Activated CD8-positive, alpha-beta memory T cell treated with anti-CD3 and anti-CD28 coated beads for 24 hours (primary cell): ENCODE measurements at places on chromosomes 2 and 18.

DNA sequence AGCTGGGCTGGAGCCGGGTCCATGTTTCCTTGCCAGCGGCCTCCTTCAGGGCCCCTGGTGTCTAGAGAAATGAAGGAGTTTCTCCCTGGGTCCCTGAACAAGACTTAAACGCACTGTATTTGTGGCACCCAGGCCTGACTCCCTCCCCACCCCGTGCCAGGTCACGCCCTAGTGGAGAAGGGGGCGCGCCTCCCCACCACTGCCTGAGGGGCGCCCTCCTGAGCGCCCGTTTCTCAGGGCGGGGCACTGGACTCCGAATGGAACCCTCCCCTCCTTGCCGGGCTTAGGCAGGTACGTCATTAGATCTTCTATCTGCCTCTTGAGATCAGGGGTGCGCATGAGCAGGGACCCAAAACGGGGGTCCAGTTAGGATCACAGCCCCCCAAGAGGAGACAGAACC, 16.3 kb downstream of the ODC1 start:
- no peak for DNase-seq

DNA sequence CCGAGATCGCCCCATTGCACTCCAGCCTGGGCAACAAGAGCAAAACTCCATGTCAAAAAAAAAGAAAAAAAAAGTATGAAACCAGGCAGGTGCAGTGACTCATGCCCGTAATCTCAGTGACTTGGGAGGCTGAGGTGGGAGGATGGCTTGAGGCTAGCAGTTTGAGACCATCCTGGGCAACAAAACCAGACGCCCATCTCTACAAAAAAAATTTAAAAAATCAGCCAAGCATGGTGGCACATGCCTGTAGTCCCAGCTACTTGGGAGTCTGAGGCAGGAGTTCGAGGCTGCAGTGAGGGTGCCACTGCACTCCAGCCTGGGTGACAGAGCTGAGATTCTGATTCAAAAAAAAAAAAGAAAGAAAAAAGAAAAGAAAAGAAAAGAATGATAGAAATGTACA, 277.8 kb downstream of the MYCN start:
- no peak for DNase-seq

DNA sequence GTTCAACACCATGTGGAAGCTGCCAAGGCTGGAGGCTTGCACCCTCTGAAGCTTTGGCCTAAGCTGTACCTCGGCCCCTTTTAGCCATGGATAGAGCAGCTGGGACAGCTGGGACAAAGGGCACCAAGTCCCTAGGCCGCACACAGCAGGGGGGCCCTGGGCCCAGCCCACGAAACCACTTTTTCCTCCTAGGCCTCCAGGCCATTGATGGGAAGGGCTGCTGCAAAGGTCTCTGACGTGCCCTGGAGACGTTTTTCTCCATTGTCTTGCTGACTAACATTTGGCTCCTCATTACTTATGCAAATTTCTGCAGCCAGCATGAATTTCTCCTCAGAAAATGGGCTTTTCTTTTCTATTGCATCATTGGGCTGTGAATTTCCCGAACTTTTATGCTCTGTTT, 13.7 kb downstream of the RAPGEF4 start:
- no peak for DNase-seq

DNA sequence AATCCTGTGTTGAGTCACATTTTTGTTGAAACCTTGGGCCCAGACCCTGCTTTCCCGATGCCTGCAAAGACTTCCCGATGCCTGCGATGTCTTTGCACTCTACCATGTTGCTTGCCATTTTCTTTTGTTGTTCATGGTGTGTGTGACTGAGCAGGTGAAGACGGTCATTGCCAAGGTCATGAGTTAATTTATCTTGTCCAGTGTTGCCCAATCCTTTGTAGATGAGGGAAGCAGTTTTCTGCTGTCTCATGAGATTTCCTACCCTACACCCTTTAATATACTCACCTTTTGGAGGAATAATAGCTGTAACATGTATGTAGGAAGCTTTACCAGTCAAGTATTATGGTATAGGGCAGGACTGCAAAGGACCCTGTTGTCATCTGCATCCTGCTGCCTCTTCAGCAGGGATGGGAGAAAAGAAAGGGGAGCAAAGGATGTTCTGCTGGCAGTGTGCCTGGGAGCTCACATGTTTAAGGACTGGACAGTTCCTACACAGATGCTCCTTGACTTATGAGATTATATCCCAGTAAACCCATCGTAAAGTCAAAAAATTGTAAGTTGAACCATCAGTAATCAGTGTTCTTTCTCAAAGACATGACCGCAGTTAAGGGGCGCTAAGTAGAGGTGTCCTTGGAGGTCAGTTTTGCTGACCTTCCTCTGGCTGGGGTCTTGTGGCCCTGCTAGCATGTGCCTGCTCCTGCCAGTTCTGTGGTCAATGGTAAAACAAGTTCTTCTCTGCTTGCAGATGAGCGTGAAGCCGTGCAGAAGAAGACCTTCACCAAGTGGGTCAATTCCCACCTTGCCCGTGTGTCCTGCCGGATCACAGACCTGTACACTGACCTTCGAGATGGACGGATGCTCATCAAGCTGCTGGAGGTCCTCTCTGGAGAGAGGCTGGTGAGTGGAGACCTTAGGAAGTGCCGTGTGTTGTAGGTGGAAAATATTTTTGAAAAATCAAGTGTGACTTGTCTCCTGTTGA, 124.8 kb upstream of the EML6 start:
- DNase-seq, result no peak

DNA sequence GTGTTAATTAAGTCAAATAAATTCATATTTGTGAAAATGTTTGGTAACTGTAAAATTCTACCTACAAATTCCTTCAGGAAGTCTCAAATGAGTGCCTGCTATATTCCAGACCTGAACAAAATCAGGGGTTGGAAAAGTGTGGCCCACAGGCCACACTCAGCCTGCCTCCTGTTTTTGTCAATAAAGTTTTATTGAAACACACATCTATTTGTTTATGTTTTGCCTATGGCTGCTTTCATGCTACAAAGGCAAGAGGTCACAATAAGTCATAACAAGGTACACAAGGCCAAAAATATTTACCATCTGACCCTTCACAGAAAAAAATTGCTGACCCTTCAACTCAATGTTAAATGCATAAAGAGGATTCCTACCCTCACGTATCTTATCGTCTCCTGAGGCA, 581.7 kb downstream of the ARHGAP15 start:
- no peak for DNase-seq

DNA sequence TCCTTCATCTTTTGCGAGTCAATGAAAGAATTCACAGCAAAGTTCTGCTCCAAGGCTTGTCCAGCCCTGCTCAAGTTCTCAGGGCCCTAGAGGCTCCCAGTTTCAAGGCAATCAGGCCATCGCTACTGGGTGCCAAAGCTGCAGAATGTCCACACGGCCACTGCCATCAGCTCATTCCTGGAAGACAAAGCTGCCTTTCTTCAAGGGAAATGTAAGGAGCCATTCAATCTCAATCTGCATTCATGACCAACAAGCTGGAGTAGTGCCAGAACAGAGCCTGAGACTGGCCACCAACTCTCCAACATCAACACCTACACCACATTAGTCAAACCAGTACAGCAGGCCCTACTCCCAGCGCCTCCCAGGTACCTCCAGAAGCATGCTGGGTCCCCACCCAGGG, 202.2 kb downstream of the TCF4 start:
- no peak for DNase-seq

DNA sequence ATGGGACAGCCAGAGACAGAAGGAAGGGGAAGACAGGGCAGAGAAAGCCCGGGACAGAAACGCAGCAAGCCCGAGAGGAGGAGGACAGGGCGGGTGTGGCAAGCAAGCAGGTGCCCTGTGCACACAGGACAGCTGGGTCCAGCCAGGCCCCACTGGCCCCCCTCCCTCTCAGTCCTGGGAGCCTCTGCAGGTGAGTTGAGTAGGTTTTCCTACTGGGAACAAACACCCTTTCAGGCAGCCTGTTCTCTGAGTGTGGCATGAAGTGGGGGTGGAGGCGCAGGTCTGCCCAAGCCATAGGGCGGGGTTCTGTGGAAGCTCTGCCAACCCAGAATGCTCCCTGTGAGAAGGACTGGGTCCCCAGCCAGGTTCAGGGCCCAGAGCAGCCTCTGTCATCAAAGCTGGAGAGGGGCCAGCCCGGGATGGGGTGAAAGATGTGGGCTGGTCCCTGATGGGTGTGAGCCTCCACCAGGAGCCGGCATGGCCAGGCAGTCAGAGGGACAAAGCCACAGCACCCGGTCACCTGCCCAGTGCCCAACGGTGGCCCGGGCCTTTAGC, 129.4 kb downstream of the TFCP2L1 start:
- DNase-seq, result no peak

DNA sequence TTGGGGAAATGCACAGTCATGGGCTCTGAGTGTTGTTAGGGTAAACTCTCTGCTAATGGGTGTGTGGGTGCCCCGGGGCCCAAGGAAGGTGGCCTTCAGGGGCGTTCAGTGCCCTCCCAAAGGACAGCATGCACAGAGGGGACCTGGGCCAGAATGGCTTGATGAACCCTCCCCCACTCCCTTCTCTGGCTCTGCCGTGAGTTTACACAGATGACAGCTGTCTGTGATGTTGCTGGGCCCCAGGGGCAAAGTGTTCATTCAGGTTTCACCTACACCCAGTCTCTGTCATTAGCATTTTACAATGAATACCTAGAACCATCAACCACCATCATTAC, 3.2 kb downstream of the NPPC start:
- DNase-seq, result no peak

DNA sequence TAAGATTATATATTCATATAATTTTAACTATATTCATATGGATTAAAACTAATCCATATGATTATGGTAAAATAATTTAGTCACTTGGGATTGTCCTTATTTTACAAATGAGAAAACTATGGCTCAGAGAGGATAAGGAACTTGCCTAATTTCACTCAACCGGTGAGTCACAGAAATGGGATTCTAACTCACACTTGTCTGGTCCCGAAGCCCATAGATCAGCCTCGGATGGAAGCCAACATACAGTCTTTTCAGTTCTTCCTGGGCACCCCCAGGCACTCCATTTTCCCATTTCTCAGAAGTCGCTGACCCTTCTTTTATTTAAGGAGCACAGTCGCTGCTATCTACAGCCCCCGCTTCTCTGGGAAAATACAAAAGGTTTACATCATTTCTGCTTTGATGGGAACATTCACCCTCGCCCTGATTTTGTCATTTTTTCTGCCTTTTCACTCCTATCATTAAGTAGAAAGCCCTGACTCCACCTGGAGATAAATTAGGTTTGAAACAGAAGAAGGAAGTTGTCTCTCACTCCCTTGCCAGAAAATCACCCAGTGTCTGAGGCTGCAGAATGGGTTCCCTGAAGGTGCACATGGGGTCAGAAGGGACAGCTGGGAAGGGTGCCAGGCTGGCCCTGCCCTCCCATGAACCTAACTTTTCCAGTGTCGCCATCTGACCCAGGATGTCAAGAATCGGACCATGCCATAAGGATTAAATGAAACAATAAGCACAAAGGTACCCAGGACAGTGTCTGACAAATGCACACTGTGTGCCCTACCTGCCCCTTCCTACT, 36.6 kb downstream of the CYP1B1 start:
- DNase-seq, result no peak

- DNase-seq, result no peak
Observed at GRCh38 chr18:50099725-50100407, 95.1 kb downstream of the MYO5B start.

- DNase-seq, result no peak
Observed at GRCh38 chr2:106843001-106843909, 42.7 kb downstream of the ST6GAL2 start.

DNA sequence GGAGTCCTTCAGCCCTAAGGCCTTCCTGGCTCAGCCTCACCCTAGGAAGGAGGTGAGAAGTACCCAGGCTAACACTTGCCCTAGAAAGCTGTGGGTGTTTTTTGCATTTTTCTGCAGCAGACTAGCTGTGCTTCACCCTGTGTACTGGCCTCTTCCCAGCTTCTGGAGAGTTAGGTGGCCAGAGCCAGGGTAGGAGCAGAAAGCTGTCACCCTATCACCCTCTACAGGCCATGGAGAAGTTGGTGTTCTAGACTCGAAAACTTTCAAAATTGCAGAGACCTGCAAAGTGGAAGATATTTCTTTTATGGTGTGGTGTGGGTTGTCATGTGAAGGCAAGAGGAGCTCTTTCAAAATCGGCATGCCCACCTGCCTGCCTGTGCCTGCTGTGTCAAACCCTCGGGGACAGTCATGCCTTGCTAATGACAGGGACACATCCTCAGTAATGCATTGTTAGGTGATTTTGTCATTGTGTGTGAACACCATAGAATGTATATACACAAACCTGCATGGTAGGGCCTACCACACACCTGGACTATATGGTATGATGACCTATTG, 29.8 kb downstream of the EHD3 start:
- no peak for DNase-seq
